WTC11 (cell line): ENCODE measurements at places on chromosomes 1 and 21. TPM values are rescaled to one million over a fixed set of nuclear protein-coding genes. Genes with fewer than 3 reads are reported as not detected.

DNA sequence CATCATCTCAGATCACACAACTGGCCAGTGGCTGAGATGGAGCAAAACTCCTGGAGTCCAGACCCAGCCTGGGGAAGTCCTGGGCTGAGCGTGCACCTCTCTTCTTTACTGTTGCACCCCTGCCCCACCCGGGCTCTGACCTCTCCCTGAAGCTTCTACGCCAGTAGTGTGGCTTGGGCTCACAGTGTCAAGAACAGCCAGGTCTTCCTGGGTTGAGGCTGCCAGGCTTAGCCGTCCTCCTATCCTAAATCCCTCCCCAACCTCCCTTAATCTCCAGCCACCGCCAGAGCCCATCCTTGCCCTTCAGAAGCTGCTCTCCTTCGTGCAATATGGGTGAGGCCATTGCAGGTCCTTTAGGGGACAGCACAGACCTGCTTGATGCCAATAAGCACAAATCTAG is 399.2 kb upstream of the VAMP3 start:
- DNase-seq = no peak
- no peaks in the 10 kb centered on the region; the same call in 1 of the 2 replicates for H3K27me3 ChIP-seq
- H3K4me3 ChIP-seq = no peak overlapping the region
- peaks cover 19% of the 10 kb centered on the region for H3K4me1 ChIP-seq
- no peaks in the 10 kb centered on the region for H3K36me3 ChIP-seq

SAMD13 gene
- total RNA-seq = 1.8 to 2.9 TPM (median 2.3 TPM) in 3 replicates

NBPF12 gene
- 5.1 to 5.9 TPM (median 5.2 TPM) in 3 replicates for total RNA-seq

DNA sequence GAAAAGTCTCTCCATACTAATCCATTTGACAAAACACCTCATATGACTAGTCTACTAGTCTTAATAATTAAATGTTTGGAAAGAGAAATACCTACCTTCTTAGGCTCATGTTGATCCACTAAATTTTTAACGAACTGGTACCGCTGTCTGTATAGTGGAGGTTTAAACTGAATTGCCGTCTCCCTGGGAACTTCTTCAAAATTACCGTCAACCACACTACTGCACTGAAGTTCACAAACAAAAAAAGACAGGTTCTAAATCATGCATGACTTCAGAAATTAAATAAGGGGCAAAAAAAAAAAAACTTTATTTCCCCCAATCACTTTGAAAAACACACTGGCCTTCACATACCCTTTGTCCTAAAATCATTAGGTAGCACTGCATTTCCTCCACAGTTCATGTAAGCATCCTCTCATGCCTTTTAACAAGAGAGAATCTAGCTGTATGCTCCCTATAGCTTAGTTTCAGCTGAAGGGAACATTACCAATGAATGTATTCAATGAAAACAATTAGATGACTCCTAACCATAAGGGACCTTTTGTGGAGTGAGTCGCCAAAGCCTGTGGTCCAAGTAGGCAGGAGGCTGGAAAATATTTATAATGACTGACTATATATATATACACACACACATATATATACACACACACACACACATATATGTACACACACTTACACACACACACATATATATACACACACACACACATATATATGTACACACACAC is 3.4 kb downstream of the HENMT1 start:
- DNase-seq = no peak
- H3K27ac ChIP-seq = no peak overlapping the region
- H3K36me3 ChIP-seq = no peaks in the 10 kb centered on the region
- 0 out of 2 replicates have a peak, but pooled peaks cover 4% of the 10 kb centered on the region for H3K4me1 ChIP-seq
- no peak overlapping the region for H3K4me3 ChIP-seq
- H3K27me3 ChIP-seq = peaks cover 30% of the 10 kb centered on the region

- DNase-seq = no peak
- H3K4me3 ChIP-seq = no peak overlapping the region
- H3K27me3 ChIP-seq = no peaks in the 10 kb centered on the region
- H3K36me3 ChIP-seq = no peaks in the 10 kb centered on the region
- no peaks in the 10 kb centered on the region for H3K4me1 ChIP-seq
- H3K27ac ChIP-seq = no peak overlapping the region
These were observed 400.0 kb downstream of the MATN1 start for GRCh38 chr1:30323352-30323751.

DNA sequence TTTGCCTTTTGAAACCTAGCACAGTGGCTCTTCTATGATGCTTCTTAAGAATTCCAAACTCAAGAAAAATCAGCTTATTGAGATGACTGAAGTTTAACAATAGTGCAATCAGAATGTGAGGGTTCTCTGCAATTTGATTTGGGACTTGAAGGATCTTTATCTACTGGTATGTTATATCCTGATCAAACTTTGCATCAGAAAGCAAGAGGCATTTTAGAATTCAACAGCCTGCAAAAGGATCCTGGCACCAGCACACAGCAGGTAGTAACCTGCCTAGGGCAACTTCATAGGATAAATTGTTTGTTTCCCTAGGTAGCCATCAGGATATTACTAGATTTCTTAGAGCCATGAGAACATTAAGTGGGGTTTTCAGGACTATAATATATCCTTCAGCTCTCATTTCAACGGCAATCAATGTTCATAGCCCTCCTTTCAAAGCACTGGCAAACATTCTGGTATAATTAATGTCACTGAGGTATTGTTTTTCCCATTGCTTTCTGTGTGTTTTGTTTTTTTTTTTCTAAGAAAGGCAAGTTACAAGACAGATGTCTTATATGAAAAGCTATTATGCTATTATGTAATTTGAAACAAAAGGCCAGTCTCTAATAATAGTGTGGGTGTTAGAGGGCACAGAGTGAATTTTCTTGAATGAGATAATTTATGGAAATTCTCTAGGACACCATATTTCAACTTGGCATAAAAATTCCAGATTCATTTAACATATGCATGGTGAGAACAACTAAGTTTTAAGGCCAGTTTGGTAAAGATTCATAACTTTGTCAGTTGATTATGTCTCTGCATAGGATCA is 34.5 kb downstream of the NTNG1 start:
- DNase-seq = no peak
- peaks cover 54% of the 10 kb centered on the region for H3K4me1 ChIP-seq
- H3K36me3 ChIP-seq = no peaks in the 10 kb centered on the region
- H3K27ac ChIP-seq = 0 out of 2 replicates have a peak overlapping the region, but pooled peaks have one; percentile 20
- H3K4me3 ChIP-seq = no peak overlapping the region
